ENCODE measurements at places on chromosomes 11 and 22.

GRCh38 chr11:22920939-22921565, 60.8 kb upstream of the CCDC179 start:
- no peak for DNase-seq

DNA sequence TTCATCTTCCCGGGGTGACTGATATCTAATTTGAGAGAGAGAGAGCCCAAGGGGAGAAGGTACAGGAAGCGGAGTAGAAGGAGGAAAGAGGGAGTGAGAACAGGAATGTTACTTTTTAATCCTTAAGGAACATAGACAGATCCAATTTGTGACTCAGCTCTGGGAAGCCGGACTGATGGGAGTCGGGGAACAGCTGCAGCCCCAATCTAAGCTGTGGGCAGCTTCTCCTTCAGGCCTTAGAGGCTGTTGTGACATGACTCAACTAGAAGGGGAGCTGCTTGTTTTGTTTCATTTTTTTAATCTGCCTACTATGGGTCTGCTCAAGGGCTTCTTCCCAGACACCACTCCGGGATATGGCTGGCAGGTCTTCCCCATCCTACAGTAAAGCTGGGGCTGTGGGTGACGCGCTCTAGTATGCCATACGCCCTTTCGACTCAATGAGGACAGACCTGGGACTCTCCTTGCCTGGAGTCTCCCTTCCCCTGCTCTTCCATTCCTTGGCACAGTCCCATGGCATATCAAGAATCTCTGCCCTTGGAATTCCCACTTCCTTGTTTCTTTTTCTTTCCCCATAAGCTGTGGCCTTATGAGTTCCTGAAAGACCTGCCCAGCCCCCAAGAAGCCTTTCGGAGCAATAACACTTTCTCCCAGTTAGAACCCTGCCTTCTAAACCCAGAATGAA, 103.3 kb upstream of the AKIP1 start:
- DNase-seq, result no peak

- no peak for DNase-seq
These were observed 38.4 kb downstream of the AMBRA1 start for GRCh38 chr11:46555267-46556054.

GRCh38 chr11:103792981-103793468, 243.4 kb upstream of the DDI1 start:
- DNase-seq, result no peak

DNA sequence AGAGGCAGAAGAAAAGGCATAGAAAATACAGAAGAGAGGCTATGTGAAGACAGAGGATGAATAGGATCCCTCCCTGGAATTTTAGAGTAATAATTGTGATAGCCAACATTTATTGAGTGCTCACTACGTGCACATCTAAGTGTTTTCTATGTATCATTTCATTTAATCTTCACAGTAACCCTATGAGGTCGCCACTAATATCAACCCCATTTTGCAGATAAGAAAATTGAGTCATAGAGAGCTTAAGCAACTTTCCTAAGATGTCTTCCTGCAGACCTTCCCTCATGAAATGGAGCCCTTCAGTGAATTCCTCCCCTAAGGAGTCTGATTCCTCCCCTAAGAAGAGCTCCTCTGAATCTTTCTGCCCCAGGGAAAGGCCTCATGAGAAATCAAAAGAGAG, 38.1 kb downstream of the RRP8 start:
- no peak for DNase-seq

Data from CD4-positive, alpha-beta T cell treated with Interleukin-6 for 4 hours (primary cell).